ENCODE measurements at places on chromosomes 7 and 10.

DNA sequence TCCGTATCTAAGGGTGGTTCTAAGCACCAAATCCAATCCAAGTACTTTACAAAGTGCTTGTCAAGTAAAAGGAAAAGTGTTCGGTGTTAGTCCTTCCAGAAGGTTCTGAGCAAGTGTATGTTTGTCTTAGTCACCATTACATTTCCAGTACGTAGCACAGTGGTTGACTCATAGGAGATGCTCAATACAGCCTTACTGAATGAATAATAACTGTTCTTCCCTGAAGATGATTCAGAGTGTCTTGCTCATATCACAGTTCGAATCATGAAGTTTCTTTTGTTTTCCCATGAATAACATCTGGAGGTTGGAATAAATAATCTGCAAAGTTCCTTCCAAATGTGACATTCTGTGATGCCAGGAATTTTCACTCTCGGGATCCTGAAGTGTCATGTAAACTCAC lies 53.4 kb downstream of the WNT2 start:
- DNase-seq, result no peak

- no peak for DNase-seq
Observed at GRCh38 chr7:131536361-131536849, 20.0 kb downstream of the PODXL start.

DNA sequence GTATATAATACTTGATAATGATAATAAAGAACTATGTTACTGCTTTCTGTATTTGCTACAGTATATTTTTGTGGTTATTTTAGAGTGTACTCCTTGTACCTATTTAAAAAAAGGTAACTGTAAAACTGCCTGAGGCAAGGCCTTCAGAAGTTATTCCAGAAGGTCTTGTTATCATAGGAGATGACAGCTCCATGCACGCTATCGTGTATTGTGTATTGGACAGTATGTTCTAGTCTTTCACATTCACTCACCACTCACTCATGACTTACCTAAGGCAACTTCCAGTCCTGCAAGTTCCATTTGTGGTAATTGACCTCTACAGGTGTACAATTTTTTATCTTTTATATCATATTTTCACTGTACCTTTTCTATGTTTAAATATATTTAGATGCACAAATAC lies 100.7 kb downstream of the ARL4A start:
- no peak for DNase-seq

- DNase-seq, result no peak
Observed at GRCh38 chr7:25495342-25496250, 267.3 kb upstream of the NPVF start.

DNA sequence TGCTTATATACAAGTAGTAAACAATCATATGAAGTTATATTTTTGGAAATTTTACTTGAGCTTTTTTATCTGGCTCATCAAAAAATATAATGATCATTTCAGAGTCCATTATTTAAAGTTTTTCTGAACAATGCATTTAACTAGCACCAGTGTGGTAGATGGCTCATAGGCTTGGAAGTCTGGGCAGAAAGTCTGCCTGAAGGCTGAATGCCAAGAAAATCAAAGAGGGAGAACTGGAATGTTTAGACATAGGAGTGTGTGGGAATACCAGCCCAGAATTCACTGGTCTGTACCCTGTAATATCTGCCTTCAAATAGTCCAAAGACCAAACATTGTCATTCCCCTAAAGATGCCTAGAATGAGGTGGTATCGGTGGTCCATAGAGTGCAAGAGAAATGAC lies 40.3 kb upstream of the ANK3 start:
- DNase-seq, result no peak

Measured in NCI-H774 (cell line).